ENCODE measurements at places on chromosomes 13 and 19.

GRCh38 chr13:75220238-75220542, 261.8 kb downstream of the TBC1D4 start:
- DNase-seq, result no peak

- no peak for DNase-seq
These were observed 11.1 kb downstream of the DDA1 start for GRCh38 chr19:17320435-17320834.

DNA sequence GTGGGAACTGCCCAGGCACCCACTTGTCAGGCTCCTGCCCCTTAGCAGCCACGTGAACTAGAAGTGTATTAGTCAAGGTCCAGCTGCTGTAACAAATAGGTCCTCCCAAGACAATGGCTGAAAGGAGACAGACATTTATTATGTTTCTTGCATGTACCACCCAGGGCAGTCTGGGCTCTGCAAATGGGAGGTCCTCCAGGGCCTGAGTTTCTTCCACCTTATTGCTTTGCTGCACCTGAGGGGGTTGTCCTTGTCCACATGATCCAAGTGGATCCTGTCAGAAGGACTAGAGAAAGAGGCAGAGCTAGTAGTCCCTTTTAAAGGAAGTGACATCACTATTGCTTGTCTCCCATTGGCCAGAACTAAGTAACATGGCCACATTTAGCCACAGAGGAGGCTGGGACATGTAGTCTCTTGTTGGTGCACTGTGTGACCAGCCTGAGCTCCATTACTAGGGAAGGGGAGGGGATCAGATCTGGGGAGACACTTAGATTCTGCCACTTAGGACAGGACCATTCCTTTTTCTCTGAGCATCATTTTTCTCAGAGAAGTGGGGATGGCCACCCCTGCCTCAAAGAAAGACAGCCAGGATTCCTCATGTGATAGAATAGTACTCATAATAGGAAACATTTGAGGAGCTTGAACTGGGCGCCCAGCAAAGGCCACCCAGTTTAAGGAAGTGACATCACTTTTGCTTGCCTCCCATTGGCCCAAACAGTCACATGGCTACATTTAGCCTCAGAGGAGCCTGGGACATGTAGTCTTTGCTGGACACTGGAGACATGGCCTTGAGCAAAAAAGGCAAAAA, 15.1 kb downstream of the CC2D1A start:
- DNase-seq, result no peak

GRCh38 chr19:41895745-41896580, 13.0 kb downstream of the ARHGEF1 start:
- DNase-seq, result no peak

DNA sequence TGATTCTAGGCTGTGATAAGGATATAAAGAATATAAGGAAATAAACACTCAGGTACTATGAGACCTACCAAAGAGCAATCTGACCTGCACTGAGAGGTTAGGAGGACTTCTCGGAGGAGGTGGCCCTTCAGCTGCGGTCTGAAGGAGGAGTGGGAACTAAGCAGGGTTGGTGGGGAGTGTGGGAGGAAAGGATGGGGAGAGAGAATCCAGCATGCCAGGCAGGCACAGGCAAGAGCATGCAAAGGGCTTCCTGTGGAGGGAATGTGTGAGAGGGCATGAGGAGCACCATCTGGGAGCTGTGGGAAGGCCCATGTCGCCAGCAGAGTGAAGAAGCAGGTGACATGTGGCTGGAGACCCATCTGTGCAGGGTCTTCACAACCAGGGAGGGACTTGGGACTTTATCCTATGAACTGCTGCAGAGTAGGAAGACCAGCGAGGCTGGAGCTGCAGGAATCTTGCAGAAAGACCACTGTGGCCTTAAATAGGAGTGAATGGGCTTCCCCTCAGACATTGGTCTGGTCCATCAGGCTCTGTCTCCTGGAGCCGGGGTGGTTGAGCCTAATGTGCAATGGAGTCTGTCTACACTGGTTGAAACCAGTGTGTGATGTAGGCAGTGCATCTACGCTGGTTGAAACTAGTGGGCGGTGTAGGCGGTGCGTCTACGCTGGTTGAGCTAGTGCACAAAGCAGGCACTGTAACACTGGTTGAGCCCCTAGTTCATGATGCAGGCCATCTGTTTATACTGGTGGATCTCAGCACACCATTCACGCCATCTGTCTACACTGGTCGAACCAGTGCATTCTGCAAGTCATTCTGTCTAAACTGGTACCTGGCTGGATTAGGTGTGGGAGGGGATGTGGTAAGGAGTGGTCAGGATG, 6.4 kb downstream of the CHST8 start:
- DNase-seq, result no peak

- no peak for DNase-seq
These were observed 511.9 kb upstream of the KLF12 start for GRCh38 chr13:74646091-74646490.

GRCh38 chr19:7177926-7178325, 108.4 kb downstream of the ZNF557 start:
- no peak for DNase-seq

DNA sequence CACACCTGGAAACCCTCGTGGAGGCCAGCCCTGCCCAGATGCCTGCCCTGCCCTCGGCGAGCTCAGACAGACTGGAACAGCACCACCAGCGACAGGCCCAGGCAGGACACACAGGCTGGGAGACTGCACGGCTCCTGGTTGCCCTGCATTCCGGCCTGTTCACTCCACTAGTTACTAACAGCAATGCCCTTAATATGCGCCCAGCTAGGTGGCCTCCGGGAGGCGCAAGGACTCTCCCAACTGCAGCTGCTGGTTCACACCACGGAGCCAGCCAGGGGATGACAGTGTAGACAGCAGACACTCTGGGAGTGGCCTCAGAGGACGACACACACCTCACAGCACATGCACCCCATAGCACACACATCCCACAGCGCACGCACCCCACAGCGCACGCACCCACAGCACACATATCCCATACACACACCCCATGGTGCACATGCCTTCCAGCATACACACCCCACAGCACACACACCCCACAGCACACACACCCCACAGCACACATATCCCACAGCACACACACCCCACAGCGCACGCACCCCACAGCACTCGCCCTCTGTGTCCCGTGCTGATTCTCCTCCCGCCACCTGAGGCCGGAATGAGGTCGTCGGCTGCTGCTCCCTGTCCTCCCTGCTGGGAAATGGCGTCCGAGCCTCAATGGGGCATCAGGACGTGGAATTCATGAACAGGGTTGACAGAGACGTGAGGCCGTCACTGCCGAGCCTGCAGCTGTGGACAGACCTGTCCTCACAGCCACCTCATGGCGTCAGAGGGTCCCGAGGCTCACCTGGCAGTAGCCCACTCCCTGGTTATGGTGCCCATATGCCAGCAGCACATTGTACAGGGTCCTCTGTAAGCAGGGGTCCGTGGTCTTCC, 13.6 kb downstream of the GRTP1 start:
- DNase-seq, result no peak

DNA sequence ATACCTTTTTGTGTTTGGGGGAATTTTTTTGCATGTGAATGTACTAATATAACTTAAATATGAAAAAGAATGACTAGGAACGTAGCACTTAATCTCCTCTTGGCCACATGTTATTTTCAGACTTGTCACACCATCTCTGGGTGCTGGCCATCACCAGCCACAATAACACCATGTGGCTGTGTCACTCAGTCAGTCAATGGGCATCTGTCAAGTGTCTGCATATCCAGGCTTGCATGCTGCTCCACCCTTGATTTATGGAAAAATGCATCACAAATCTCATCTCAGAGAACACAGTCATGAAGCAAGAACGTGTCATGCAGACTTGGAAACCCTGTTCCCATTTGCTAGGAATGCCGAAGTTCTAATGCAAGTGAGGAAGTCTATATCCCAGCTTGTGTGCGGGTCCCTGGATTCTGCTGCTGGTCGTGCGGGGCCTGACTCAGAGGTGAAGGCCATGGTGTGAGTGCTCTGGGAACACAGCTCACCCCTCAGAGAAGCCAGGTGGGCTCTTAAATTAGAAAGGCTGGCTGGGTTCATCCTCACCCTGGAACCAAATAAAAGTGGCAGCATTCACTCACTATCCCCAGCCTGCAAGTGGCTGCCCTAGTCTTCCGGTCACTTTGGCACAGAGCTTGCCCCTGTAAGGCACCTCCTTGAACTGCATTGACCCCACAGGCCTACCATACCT, 53.6 kb upstream of the ARHGEF7 start:
- DNase-seq, result no peak

DNA sequence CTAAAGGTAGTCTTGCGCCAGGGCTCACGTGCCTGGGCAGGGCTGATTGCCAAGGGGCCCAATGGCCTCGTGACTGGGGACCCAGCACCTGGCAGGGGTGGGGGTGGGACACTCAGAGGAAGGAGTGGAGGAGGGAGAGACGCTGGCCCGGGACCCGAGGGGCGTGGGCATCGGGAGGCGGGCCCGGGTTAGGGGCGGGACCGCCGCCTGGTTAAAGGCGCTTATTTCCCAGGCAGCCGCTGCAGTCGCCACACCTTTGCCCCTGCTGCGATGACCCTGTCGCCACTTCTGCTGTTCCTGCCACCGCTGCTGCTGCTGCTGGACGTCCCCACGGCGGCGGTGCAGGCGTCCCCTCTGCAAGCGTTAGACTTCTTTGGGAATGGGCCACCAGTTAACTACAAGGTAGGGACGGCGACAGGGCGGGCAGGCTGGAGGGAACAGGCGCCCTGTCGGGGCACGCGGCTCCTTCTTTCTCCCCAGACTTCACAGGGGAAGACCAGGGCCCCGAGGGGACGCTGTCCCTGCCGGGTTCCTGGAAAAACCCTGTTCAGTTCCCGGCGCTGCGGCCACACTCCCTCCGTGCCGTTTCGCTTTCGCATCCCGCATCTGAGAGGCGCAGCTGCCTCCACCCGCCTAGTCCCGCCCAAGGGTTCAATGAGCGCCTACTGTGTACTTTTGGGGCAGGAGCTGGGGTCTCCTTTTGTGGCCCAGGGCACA, at the start of gene IFI30:
IFI30 (plus strand) TSS at position 242 of the 717 bp plus-strand sequence; CDS start at position 271, 29 bp downstream.
- peak; percentile 47 for DNase-seq

DNA sequence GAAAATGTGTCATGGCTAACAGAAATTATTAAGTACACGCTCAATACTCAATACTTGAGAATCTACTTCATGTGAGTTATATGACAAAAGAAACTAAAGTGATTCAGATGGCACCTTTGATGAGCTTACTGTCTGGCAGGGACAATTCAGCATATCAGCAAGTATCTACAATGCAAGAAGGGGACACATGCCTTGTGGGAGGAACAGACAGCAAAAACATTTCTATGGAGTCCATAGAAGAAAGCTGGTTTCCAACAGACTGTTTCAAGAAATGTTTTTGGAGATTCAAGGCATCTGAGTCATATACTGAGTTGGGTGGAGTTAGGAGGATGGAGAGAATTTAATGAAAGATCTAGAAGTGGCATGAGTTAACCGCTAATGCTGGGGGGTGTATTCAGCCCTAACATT, 54.7 kb downstream of the MBNL2 start:
- DNase-seq, result no peak

DNA sequence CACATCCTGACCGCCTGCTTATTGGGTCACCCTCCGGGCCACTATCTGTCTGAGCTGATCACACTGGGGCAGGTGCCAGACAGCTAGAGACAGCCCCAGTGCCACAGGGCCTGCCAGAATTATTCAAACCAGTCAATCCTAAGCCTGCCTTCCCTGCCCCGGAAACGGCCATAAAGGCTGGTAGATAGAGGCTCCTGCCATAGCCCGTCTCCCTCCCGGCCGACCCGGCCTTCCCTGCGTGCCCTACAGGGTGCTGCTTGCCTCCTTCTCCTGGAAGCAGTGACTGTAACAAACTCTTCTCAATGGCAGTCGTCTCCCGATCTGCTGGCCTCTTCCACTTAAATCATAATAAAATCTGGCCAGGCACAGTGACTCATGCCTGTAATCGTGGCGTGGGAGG, 158.6 kb upstream of the SOX1 start:
- no peak for DNase-seq
